Cortex of kidney (tissue), 1 donor: ENCODE measurements at places on chromosomes 16 and 17.

DNA sequence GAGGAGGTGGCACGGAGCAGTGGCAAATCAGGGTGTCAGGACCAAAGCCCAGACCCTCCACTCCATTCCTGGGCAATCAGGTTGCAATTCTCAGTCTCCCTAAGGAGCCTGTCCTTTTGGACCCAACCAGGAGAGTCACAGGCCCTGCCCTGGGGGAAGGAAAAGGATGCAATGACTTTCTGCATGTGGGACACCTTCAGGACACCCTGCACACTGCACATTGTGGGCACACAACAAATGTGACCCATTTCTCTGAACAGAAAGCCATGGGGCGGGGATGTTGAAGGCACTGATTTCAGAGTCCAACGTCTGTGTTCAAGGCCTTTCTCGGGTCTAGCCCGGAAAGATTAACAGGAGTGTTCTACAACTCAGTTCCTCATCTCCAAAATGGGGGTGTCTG is 286.2 kb upstream of the FOXF1 start:
- no peak for DNase-seq

- no peak for DNase-seq
These were observed 160.1 kb upstream of the KIF2B start for GRCh38 chr17:53662608-53663007.

- DNase-seq: no peak
These were observed 9.8 kb upstream of the TNRC6C start for GRCh38 chr17:77948690-77949114.

DNA sequence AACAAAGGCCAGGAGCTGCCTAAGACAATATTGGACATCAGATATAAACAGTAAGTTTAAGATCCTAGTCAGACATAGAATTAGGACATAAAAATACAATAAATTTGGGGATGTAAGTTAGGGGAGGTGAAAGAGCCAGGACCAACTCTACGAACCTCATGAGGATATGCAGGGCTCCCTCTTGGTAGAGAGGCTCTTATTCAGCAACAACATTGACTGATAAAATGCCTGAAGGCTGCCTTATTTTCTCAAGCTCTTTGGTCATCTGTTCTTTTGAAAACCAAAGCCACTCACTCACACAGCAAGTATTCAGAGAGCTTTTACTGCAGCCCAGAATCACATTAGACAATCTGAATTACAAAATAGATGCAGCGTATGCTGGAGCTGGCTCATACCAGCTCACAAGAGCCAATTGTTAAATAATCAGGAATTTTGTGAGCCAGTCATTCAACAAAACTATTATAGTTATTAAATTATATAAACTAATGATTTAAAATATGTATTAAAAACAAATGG is 108.6 kb upstream of the CLEC3A start:
- DNase-seq: no peak

DNA sequence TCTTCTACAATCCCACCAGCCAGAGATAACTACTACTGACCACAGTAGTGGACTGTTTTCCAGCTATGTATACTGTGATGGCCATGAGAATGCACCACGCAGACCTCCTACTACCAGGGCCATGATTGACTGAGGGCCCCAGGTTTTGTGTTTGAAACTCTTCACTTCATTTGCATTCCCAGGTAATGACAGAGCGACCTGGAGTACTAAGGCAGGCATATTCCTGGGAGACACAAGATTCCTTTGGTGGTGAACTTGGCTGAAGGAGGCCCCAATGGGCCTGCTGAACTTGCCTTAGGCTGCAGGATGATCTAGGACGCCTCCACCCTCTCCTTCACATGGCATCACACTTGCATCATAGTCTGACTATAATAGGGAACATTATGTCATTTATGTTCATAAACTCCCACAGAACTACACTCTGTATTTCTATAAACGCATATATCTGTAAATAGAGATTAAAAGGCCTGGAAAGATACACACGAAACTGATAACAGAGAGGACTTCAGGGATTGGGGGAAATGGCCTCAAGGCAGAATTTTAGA is 30.4 kb downstream of the CLEC19A start:
- DNase-seq: no peak

GRCh38 chr16:74153773-74154172 is 142.8 kb upstream of the PSMD7 start:
- no peak for DNase-seq

GRCh38 chr17:67459985-67460384 is 82.9 kb downstream of the PITPNC1 start:
- no peak for DNase-seq

GRCh38 chr16:84738255-84739038 is 38.6 kb downstream of the USP10 start:
- no peak for DNase-seq

DNA sequence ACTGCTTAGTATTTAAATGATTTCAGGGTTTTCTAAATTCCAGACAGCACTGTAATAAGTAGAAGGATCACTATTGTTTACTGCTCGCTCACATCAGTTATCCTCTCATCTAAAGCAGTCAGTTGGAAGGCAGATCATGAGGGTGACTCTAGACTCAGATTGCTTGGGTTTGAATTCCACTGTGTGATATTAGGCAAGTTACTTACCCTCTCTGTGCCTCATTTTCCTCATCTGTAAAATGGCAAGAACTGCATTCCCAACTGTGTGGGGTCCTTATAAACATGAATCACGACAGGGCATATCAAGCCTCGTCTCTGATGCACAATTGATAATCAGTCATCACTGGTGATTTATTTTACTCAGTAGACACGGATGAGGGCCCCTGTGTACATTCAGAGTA is 15.1 kb downstream of the CLUAP1 start:
- DNase-seq: no peak

GRCh38 chr16:278863-279366 is 1.5 kb upstream of the ARHGDIG start:
- DNase-seq: no peak

- DNase-seq: no peak
These were observed 664 bp upstream of the NKD1 start for GRCh38 chr16:50547340-50548124.
